ENCODE measurements at places on chromosomes 13 and 19.
A peak's percentile ranks its signal among the peaks of the same experiment; 100 is the strongest.

GRCh38 chr19:50005428-50005827 lies 19.7 kb downstream of the VRK3 start:
- DNase-seq, result no peak

GRCh38 chr13:85500696-85501256 lies 298.4 kb downstream of the SLITRK6 start:
- DNase-seq, result no peak

- DNase-seq, result no peak
Measured at GRCh38 chr13:35744566-35745178, 268.2 kb upstream of the MAB21L1 start.

GRCh38 chr19:16912780-16913179 lies 24.0 kb downstream of the F2RL3 start:
- no peak for DNase-seq

- peak; percentile 75 for DNase-seq
Measured at GRCh38 chr19:32287811-32288227, 57.6 kb upstream of the ZNF507 start.

- DNase-seq, result no peak
Measured at GRCh38 chr13:112686987-112687386, 2.9 kb upstream of the ATP11A start.

DNA sequence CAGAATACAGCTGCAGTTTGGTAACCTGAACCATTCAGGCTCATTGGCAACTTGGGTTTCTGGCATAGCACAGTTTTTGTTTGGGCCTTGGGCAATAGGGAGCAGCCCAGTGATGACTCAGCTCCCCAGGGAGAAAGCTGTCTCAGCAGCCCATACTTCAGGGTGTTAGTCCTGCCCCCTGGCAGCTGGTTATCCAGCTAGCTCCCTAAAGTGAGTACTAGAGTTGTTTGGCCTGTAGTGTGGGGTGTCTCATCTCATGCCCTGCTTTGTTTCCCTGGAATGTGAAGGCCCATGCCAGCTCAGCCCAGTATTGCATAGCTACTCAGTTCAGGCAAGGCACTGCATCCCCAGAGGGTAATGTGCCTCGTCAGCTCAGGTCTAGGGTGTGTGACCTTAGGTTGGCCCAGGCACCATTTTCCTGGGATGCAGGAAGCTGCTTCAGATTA lies 18.2 kb upstream of the ZNF543 start:
- peak; percentile 90 for DNase-seq

GRCh38 chr19:16540948-16541347 lies 1.3 kb downstream of the CHERP start:
- DNase-seq, result no peak

DNA sequence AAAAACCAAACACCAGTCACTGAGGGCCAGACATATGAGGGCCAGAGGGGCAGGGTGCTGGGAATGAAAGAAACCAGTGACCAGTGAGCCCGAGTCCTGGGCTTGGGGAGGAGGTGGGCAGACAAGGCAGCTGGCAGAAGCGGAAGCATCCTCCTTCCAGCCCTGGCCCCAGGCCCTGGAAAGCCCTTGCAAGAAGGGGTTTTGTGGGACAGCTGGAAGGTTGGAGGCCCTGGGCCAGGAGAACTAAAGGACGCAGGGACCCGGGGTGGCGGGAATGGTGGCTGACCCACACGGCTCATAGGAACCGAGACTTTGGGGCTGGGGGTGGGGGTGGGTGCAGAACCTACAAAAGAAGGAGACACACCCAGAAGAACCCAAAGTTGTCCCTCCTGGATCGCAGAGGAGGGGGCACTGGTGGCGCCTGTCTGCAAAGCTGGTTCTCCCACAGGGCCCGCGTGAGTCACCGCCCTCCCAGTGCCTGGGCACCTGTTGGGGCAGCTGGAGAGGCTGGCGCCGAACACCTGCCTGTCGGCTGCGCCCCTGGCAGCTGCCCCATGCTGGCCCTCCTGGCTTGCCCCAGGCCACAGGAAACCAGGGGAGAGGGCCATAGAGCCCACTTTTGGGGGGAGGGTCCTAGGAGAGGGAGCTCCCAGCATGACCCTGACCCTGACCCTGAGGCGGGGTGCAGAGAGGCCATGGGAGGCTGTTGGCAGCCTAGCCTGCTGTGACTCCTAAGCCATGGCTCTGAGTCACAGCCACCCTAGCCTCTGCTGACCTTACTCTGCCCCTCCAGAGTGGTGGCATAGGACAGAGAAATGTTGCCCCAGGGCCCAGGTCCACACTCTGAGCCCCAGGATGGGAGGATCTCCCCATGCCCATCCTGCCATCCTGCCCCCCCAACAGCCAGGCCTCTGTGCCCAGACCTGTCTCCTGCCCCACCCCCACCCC lies 802 bp downstream of the DMPK start:
- DNase-seq, result no peak

- DNase-seq, result no peak
Measured at GRCh38 chr19:56839652-56840450, 675 bp downstream of the PEG3 start.

GRCh38 chr13:63291701-63292100 lies 1876.1 kb upstream of the PCDH20 start:
- DNase-seq, result no peak

DNA sequence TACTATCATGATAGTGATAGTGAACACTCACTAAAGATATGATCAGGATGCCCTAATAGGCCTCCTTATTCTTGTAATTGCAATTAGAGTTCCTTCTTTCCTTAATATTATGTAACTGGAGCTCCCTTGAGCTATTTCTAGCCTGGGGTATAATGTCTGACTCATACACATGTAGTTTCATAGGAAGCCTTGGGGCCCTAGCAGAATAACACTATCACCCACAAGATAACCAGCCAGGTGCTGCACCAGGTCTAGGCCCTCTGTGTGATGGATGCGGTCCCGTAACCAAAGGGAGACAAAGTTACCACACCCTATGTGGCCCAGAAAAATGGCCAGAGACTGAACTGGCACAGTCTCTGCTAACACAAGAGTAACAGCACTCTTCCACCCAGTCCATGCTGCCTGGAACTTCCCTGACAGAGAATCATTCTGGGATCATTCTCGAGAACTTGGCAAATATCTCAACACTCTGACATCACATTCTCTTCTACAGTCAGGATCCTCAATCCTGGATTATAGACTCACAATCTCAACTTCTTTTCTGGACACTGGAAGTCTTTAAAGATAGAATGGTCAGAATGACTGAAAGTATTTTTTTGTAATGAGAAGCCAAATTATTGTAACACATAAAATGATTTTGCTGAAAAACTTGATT lies 32.6 kb upstream of the IGFL4 start:
- DNase-seq, result peak; percentile 28

DNA sequence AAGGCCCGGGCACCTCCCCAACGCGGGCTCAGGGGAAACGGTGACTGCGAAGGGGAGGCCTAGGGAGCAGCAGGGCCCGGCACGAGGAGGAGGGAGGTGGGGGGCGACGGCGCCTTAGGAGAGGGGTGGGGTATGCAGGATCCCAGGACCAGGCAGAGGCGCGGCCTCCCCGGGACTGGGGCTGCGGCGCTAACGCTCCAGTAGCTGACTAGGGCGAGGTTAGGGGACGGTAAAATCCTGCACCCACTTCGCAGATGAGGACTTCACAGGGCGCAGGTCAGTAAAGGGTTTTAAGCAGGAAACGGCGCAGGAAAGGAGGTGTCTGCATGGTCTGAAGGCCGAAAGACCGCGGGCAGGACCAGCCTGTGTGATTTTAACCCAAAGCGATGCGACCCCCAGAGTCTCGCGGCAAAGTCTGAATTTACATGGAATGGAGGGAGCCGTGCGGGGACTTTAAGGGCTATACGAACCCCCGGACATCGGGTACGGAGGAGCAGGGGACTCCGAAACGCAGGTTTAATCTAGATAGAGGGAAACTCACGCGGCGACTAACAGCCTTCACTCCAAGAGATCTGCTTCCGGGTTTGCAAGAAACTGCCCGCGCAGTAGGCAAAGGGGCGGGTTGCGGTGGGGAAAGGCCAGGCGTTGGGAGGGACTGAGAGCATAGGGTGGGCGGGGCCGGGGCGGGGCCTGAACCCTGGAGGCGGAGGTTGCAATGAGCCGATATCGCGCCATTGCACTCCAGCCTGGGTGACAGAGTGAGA lies at the start of gene ZNF665:
ZNF665 (minus strand) TSS at position 588 of the 764 bp plus-strand sequence. CDS start 10,460 bp downstream, outside the sequence.
- DNase-seq, result peak; percentile 95

DNA sequence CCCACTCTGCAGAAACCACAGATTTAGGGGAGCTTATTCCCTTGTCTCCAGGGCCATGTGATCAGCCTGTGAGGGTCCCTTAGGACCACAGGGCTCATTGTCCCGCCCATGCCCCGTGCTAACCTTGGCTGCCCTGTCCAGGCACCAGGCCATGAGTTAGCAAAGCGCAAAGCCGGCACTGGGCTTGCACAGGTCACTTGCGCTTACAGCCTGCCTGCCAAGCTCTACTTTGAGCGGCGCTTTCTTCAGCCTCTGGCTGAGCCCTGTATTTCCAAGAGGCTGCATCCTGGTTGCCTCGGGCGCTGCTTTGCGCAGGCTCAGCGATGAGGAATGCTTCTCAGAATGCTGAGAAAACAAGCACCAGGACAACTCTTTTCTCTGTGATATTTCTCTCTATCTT lies 188.0 kb downstream of the TDRD3 start:
- DNase-seq, result no peak

DNA sequence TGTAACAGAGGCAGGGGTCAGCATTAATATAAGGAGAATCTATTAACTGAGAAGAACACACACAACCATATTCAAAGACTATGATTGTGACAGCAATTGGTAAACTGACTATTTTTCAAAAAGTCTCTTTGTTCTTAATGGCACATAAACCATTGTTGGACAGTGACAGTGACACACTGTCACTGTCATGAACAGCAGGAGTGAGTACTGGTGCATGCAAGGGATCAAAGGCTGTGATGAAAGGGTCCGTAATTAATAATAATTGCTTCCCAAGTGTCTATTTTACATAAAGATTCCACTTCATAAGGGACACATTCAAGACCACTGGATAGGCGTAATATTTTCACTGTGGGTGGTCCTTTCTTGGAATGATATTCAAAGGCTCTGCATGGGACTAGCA lies 50.7 kb downstream of the LHFPL6 start:
- DNase-seq, result no peak

DNA sequence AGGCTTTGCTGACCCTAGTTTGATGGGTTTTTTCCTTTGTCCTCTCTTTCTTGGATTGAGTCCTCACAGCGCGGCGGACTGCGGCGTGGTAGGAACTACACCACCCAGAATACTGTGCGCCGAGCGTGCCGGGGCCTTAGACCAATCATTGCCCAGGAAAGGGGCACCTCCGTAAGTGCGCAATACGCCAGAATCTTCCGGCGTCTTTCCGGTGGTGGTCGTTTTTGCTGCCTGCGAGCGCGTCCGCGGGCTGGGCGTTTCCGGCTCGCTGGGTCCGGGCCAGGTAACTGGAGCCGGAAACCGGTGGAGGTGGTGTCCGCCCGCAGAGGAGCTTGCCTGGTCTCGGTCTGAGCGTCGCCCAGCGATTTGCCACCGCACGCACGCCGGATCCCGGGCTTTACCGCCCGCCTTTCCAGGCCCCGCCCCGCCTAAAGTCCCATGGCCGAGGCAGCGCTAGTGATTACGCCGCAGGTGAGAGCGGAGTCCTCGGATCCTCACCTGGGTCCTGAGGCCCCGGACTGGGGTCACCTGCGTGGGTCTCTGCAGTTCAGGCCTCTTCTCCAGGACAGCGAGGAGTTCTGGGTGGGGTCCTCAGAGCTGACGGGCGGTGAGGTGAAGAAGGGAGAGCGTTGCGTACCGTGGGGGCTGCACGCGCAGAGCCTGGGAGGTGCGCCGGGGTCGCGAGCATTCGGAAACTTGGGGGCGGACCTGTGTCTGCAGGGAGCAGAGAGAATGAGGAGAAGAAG lies at the start of gene ZNF549:
ZNF549 (plus strand) TSS at position 221 of the 746 bp plus-strand sequence; CDS start at position 439, 218 bp downstream.
- peak; percentile 97 for DNase-seq

DNA sequence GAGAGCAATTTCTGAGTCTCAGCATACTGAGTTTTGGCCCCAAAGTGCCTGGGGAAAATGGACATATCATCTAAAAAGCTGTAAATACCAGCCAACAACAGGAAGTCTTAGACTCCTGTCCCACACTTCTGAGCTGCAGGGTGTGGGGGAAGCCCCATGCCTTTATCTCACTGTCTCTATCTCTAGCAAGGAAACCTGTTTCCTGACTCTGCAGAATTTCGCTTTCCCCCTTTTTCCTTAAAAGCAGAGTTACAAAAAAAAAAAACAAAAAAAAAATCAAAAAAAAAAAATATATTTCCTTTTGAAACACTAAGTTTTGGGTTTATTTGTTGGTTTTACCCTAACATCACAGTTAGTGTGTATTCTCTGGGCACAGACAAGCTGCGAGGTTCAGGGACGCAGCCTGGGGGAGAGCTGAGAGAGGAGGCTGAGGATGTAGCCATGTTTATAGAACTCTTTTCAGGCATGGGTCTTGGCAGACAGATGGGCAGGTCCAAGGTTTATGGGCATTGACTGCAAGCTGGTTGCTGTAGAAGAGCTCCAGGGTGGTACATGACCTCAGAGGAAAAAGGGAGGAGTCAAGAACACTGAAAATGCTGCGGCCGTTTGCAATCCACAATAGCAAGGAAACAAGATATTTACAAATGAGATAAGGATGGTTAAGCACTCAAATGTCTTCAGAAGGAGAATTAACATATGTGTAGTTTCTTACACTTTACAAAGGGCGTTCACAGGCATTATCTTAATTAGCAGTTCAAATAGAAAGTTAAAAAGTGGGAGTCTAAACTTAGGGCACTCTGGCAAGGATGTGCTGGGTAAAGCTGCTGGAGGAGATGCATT lies 4.9 kb downstream of the MBNL2 start:
- DNase-seq, result no peak

- DNase-seq, result no peak
Measured at GRCh38 chr13:25266706-25267105, 20.6 kb downstream of the MTMR6 start.

DNA sequence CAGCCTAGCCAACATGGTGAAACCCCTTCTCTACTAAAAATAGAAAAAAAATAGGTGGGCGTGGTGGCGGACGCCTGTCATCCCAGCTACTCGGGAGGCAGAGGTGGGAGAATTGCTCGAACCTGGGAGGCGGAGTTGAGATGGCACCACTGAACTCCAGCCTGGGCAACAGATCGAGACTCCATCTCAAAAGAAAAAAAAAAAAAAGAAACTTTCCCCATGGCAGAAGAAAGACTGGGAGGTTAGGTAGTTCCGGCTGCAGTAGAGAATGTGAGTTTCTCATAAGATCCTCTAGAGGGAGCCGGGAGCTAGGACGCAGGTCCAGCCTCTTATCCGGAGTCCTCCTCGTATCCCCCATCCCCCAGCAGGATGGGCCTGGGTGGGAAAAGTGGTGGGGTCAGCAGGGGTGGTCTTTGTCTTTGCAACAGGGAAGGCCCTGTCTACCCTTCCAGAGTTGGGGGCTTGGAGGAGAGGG lies 13.2 kb upstream of the CREB3L3 start:
- peak; percentile 90 for DNase-seq

DNA sequence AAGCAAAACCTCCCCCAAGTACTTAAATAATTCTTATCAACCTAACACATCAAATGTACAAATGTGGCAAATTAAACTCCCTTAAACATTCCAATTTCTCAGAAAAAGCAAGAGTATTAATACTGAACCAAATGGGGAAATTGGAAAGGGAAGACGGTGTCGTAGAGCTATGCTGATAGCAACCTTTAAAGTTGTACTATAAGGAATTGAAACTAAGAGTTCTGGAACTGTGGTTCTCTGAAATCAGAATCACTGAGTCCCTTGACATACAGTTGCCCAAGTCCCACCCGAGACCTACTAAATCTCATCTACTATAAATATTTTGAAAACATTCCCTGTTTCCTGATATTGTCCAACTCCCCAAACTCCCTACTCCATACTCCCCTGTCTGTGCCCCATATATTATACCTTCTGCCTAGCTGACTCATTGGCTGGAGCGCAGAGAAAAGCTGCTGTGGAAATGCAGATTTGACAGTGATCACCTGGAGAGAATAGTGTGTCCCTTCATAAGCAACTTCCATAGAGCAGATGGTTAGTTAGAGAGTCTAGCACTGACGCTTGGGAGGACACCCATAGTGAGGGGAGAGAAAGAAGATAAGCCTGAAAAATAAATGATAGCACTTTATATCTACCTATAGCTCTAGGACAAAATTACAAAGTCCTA lies 51.4 kb upstream of the ITM2B start:
- no peak for DNase-seq

Measured in GM03348 (cell line).